Activated CD4-positive, alpha-beta T cell treated with anti-CD3 and anti-CD28 coated beads, Interleukin-2, amount 10 ng/mL, durations not matched to agents 7 days and 5 days (primary cell): ENCODE measurements at places on chromosomes 4 and X. TPM values are rescaled to one million over a fixed set of nuclear protein-coding genes. Genes with fewer than 3 reads are reported as not detected.

- DNase-seq, result peak; percentile 35
- peaks cover 32% of the 10 kb centered on the region for H3K4me1 ChIP-seq
- peak overlapping the region; percentile 97 for H3K27ac ChIP-seq
- no peaks in the 10 kb centered on the region for H3K27me3 ChIP-seq
Observed at GRCh38 chr4:177441061-177441802, 1.0 kb downstream of the AGA start.

GRCh38 chr4:184030036-184030435 lies 124.9 kb downstream of the STOX2 start:
- peaks cover 23% of the 10 kb centered on the region for H3K4me1 ChIP-seq
- no peaks in the 10 kb centered on the region for H3K36me3 ChIP-seq
- no peak for DNase-seq
- H3K27me3 ChIP-seq, result peaks cover 12% of the 10 kb centered on the region
- no peak overlapping the region for H3K27ac ChIP-seq

DNA sequence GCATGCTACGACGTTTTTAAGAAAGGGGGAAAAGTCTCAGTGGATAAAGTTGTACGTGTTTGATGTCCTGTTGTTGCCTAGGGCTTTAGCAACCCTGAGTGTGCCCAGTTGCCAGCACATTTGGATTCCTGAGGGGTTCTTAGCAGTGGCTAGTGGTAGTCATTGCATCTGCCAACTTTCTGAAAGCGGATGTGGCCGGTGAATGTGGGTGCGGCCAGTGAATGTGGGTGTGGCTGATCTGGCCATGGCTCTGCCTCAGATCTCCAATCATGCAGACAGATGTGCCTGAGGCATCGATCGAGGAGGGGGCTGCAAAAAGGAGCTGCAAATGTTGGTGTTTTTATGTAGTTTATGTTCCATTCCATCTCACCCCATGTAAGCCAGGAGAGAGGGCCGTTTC lies 41.5 kb upstream of the FAT1 start:
- H3K27me3 ChIP-seq, result no peaks in the 10 kb centered on the region
- no peak overlapping the region for H3K4me3 ChIP-seq
- DNase-seq, result no peak

DNA sequence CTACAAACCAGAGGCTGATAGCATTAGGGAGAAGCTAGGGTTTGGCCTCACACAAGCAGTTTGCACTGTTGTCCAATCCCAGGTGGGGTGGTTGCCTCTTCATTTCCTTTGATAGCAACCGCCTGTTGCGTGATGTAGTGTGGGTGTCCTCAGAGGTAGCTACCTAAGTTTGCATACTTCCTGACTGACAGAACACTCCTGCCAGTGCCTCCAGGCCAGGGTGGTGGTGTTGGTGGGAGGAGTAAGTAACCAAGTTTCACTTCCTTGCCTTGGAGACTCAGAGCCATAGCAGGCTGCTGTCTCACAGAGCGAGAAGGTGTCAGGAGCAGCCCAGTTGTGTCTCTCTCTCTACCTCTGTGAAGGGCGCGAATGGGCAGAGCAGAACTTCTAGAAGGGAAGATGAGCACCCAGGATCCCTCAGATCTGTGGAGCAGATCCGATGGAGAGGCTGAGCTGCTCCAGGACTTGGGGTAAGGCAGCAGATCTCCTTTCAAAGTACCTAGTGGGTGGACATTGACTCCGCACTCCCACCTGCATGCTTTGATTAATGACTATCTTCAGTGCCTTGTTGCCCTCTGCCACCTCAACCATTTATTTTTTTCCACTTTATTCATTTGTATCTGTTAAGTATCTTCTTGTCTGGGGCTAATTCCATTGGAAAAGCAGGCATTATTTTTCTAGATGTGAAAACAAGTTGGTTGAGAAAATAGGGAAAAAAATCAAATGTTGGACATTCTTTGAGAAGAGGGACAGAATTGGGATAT lies at the start of gene DAPP1:
Gene DAPP1 (plus strand): TSS at position 283 of the 764 bp plus-strand sequence. CDS start 87 bp downstream, at position 370.
- H3K27ac ChIP-seq, result peak within 1 kb of the TSS; percentile 94
- H3K36me3 ChIP-seq, result peaks cover 26% of the 10 kb centered on the region
- H3K27me3 ChIP-seq, result no peaks in the 10 kb centered on the region
- peaks cover 60% of the 10 kb centered on the region for H3K4me1 ChIP-seq

- H3K27ac ChIP-seq, result no peak overlapping the region
- no peak for DNase-seq
- H3K4me1 ChIP-seq, result no peaks in the 10 kb centered on the region
- no peak overlapping the region for H3K4me3 ChIP-seq
- H3K27me3 ChIP-seq, result peaks cover 10% of the 10 kb centered on the region
- H3K36me3 ChIP-seq, result no peaks in the 10 kb centered on the region
Observed at GRCh38 chr4:56611501-56611900, 69.6 kb downstream of the HOPX start.

GRCh38 chr4:40630335-40631021 lies 814 bp upstream of the RBM47 start:
- peak overlapping the region; percentile 77 for H3K4me3 ChIP-seq
- peaks cover 38% of the 10 kb centered on the region for H3K4me1 ChIP-seq
- H3K27me3 ChIP-seq, result peaks cover 31% of the 10 kb centered on the region

GRCh38 chrX:116170511-116170910 lies at the start of gene AGTR2:
Gene AGTR2 (plus strand): TSS chrX:116170744. CDS start chrX:116172281, 1,537 bp downstream.
- H3K4me3 ChIP-seq, result no peak within 1 kb of the TSS
- no peaks in the 10 kb centered on the region for H3K36me3 ChIP-seq
- DNase-seq, result no peak
- H3K27ac ChIP-seq, result no peak within 1 kb of the TSS
- H3K27me3 ChIP-seq, result no peaks in the 10 kb centered on the region

DNA sequence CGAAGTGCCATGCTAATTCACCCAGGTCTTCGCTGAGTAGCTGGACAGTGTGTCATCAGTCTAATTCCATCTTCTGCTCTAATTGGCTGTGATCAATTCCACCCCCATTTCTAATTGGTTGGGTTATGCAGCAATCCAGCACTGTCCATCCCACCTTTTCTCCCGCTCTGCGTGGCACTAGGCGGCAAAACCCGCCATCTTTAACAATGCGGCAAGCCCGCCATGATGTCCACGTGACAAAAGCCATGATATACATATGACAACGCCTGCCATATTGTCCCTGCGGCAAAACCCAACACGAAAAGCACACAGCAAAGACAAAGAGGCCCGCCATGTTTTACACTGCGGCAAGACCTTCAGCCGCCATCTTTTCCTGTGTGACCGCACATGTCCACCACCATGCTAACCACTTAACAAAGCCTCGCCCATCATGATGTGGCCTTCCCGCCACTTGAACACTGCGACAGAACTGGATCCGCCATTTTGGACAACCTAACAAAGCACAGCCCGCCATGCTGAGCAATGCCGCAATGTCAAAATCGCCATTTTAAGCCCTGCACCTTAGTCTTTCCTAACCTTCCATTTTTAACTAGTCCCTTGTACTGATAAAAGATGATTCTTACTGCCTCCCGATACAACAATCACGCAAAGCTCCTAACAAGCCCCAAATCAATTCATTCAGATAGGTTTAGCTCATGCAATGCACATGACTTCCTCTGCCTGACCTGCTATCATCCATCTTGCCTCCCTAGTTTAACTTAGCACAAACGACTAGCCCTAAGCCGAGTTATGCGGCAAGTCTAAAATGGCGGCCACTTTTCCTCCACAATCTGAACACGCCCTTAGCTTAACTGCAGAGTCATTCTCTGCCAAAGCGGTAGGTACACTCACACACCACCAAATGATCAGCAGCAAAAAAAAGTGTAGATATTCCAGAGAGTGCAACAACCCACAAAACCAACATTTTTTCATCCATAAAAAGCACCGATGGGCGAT lies 288.3 kb downstream of the CHIC1 start:
- no peaks in the 10 kb centered on the region for H3K4me1 ChIP-seq
- no peaks in the 10 kb centered on the region for H3K27me3 ChIP-seq
- H3K4me3 ChIP-seq, result no peak overlapping the region
- DNase-seq, result no peak
- no peak overlapping the region for H3K27ac ChIP-seq
- no peaks in the 10 kb centered on the region for H3K36me3 ChIP-seq

DNA sequence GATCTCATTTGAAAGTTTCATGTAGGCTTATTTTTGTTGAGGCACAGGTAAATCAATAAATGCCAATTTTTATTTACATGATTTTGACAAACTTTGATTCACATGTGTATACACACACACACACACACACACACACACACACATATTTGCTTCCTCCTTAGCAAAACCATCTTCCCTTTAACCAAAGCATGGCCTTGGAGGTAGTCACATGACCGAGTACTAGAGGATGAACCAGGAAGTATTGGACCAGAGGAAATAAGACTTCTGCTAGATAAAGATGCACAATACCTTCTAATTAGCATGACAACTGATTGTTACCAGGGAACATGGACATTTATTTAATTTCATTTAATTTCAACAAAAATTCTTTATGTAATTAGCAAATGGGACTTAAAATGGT lies 23.4 kb upstream of the CFAP299 start:
- H3K27ac ChIP-seq, result no peak overlapping the region
- no peaks in the 10 kb centered on the region for H3K4me1 ChIP-seq
- no peak overlapping the region for H3K4me3 ChIP-seq

DNA sequence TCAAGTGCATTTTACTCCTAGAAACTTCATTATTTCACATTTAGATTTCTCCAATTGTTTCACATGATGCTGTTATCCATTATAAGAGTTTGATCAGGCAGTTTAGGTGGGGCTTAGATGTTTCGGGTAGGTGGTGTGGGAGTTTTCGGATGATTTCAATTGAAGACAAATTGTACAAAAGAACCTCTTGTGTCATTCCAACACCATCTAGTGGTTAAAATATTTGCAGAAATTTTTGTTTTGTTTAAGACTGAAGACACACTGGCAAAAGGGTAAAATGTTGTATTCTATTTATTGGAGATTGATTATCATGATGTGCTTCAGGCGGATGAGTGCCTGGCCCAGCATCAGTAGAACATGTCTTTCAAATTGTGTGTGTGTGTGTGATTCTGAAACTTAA lies 212.7 kb downstream of the SH3BGRL start:
- no peaks in the 10 kb centered on the region for H3K4me1 ChIP-seq
- H3K27ac ChIP-seq, result no peak overlapping the region
- no peak overlapping the region for H3K4me3 ChIP-seq
- H3K27me3 ChIP-seq, result no peaks in the 10 kb centered on the region

DNA sequence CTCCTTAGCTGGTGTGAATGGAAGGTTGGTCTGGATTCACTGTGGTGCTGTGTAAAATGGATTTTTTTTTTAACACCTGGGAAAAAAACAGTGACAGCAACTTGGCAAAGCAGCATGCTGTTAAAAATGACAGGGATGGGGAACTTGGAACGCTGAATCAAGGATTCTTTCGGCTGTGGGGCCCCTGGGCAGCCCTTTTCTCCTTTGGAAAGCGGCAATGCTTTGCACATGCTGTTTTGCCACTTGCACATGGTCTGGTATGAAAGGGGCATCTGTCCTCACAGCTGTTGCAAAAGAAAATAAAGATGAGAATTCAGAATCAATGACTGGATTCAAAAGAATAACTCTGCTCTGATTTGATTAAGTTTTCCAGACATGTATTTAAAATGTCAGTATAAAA lies 10.7 kb upstream of the PIGA start:
- no peak for DNase-seq
- no peaks in the 10 kb centered on the region for H3K4me1 ChIP-seq
- H3K27ac ChIP-seq, result no peak overlapping the region
- no peak overlapping the region for H3K4me3 ChIP-seq
- H3K27me3 ChIP-seq, result peaks cover 6% of the 10 kb centered on the region

- H3K4me3 ChIP-seq, result no peak overlapping the region
- H3K36me3 ChIP-seq, result no peaks in the 10 kb centered on the region
- DNase-seq, result no peak
Observed at GRCh38 chrX:50002067-50002714, 79.8 kb downstream of the CLCN5 start.

GRCh38 chrX:109709129-109709631 lies 23.9 kb downstream of the ACSL4 start:
- H3K27me3 ChIP-seq, result no peaks in the 10 kb centered on the region
- peak overlapping the region; percentile 88 for H3K27ac ChIP-seq
- peaks cover 57% of the 10 kb centered on the region for H3K4me1 ChIP-seq
- peak overlapping the region; percentile 34 for H3K4me3 ChIP-seq
- peaks cover 12% of the 10 kb centered on the region for H3K36me3 ChIP-seq

DNA sequence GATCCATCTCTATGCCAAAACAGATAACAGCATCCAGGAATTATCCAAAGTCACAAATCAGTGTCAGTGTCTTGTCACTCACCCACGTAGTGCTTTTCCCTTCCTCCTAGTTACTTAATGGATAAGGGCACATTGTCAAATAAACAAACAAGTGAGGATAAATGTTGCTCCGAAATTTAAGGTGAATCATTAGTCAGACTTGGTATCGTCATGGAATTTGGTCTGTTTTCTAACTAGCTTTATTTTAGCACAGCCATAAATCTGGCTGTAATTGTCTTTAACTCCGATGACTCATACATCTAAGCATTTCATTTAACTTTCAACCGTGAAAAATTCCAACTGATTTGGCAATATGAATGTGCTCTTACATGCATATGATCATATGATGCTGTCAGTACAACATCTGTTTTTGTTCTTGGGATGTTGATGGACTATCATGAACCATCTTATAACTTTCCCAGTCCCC lies 83.3 kb downstream of the SNCA start:
- H3K36me3 ChIP-seq, result no peaks in the 10 kb centered on the region
- H3K4me3 ChIP-seq, result no peak overlapping the region
- no peak overlapping the region for H3K27ac ChIP-seq
- no peaks in the 10 kb centered on the region for H3K4me1 ChIP-seq

DNA sequence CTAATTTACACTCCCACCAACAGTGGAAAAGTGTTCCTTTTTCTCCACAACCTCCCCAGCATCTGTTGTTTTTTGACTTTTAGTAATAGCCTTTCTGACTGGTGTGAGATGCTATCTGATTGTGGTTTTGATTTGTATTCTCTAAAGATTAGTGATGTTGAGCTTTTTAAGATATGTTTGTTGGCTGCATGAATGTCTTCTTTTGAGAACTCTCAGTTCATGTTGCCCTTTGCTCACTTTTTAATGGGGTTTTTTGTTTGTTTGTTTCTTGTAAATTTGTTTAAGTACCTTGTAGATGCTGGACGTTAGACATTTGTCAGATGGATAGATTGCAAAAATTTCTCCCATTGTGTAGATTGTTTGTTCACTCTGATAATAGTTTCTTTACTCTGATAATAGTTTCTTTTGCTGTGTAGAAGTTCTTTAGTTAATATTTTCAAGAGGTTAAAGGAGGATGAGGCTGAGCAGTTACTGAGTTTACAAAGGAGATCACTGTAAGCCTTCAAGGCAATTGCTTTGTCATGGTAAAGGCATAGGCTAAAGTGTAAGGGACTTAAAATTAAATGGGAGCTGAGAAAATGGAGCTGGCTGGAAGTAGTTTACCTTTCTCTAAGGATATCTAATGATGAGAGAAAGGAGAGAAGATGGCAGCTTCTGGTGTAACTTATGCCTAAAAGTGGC lies 323.4 kb downstream of the PCDH7 start:
- H3K4me1 ChIP-seq, result no peaks in the 10 kb centered on the region
- no peaks in the 10 kb centered on the region for H3K27me3 ChIP-seq
- no peak overlapping the region for H3K27ac ChIP-seq
- H3K36me3 ChIP-seq, result no peaks in the 10 kb centered on the region
- DNase-seq, result no peak

The SLC34A2 gene
- not detected for total RNA-seq

The PAGE4 gene
- total RNA-seq, result not detected

The CXCR3 gene
- 73.5 TPM for total RNA-seq

The TEX11 gene
- not detected for total RNA-seq
